ENCODE measurements at places on chromosomes 4 and X. TPM values are rescaled to one million over a fixed set of nuclear protein-coding genes. Genes with fewer than 3 reads are reported as not detected.
A peak's percentile ranks its signal among the peaks of the same experiment; 100 is the strongest.

DNA sequence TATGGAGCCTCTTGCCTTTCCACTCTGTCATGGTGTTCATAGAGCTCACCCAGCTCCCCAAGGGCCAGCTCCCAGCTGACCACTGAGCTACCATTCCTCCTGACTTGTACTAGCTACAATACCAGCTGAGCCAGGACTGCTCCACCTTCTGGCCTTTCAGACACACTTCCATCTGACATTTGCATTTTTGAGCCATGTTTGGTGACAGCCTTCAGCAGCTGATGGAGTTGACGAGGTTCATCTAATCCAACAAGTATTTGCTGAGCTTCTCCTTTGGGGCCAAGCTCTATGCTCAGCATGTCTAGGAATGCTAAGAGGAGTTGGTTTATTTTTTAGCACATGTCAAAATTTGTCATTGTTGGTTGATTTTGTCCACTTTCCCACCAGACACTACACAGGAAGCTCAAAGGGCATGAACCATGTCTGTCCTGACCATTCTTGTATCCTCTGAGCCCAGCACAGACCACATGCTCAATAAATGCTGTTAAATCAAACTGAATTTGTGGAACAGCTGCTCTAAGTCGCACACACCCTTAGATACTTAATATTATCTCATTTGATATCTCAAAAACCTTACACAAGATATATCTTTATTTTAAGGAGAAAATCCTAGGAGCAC is 142.6 kb upstream of the PPARGC1A start:
- H3K27ac ChIP-seq, result no peak overlapping the region
- H3K4me1 ChIP-seq, result no peaks in the 10 kb centered on the region
- H3K36me3 ChIP-seq, result no peaks in the 10 kb centered on the region
- H3K4me3 ChIP-seq, result no peak overlapping the region
- no peak for DNase-seq

DNA sequence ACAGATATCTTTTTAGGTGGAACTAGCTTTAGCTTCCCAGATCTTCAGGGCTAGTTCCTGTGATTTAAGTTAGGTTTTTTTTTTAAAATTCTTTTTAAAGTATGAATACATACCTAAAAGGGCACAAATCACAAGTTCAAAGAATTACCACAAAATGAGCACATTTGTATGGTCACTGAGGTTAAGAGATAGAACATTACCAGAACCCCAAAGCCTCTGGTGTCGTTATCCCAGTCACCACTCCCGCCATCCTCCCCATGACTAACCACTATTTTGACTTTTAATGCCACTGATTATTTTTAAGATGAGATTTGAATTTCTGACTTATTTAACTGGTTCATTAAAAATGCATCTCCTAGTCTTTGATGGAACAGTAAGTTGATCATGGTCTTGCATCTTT is 5.4 kb downstream of the PGK1 start:
- H3K4me3 ChIP-seq, result peak overlapping the region; percentile 98
- H3K27ac ChIP-seq, result peak overlapping the region; percentile 63
- peaks cover 78% of the 10 kb centered on the region for H3K36me3 ChIP-seq
- peaks cover 47% of the 10 kb centered on the region for H3K4me1 ChIP-seq
- no peak for DNase-seq

GRCh38 chr4:108794136-108794535 is 31.3 kb upstream of the ETNPPL start:
- H3K4me3 ChIP-seq, result no peak overlapping the region
- no peaks in the 10 kb centered on the region for H3K36me3 ChIP-seq
- no peaks in the 10 kb centered on the region for H3K27me3 ChIP-seq
- H3K4me1 ChIP-seq, result no peaks in the 10 kb centered on the region
- H3K27ac ChIP-seq, result no peak overlapping the region

DNA sequence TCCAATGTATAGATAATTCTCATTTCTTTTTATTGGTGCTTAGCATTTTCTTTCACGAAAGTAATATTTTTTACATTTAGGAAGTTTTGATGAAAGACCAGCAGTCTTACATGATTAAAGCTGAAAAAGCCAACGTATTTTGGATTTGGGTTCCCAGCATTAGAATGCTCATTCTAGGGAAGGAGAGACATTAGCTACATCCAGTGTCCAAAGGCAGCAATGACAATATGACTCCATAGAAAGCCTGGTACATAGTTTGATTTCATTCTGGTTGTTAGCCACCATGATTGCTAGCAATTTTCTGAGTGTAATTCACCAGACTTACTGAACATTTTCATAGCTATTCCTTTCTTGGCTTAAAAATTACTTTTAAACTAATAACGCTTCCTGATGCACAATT is 1397.5 kb downstream of the PCDH7 start:
- no peaks in the 10 kb centered on the region for H3K27me3 ChIP-seq
- H3K4me3 ChIP-seq, result no peak overlapping the region
- DNase-seq, result no peak

GRCh38 chrX:106716004-106716403 is 10.5 kb upstream of the RNF128 start:
- no peaks in the 10 kb centered on the region for H3K4me1 ChIP-seq
- no peaks in the 10 kb centered on the region for H3K36me3 ChIP-seq
- no peak overlapping the region for H3K4me3 ChIP-seq
- DNase-seq, result no peak
- H3K27ac ChIP-seq, result no peak overlapping the region
- peaks cover 2% of the 10 kb centered on the region for H3K27me3 ChIP-seq

- no peaks in the 10 kb centered on the region for H3K36me3 ChIP-seq
- H3K27ac ChIP-seq, result no peak overlapping the region
- no peak for DNase-seq
- H3K4me3 ChIP-seq, result no peak overlapping the region
Observed at GRCh38 chr4:44221407-44221806, 227.2 kb downstream of the KCTD8 start.

DNA sequence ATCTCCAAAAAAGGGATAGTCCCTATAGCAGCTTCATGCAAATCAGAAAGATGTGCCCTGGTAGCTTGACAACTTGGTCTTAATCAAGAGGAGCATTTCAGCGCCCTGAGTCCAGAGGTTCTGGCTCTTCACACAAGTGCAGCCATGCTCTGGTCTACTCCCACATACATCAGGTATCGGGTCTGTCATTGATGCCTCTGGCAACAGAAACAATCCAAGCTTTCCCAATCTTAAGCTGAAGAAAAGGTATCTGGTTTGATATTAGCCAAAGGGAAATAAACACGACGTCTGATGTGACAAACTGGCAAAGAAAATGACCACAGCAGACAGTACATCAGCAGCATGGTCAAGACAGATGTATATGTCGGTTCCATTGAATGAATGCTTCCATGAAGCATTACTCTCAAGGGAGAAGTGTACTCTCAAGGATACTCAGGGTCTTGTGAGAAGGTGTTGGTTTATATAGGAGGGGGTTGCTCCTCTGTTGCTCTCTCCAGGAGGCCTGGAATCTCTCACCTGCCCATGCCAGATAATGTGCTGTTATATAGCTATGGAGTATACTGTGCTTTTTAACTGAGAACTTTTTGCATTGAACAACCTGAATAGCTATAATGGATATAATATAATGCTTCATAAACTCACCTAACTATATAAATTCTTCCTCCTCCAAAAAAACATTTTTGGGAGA is 879.6 kb upstream of the PCDH10 start:
- H3K27ac ChIP-seq, result no peak overlapping the region
- H3K27me3 ChIP-seq, result no peaks in the 10 kb centered on the region
- no peak overlapping the region for H3K4me3 ChIP-seq

GRCh38 chr4:144347121-144347520 is 206.6 kb upstream of the GYPA start:
- no peaks in the 10 kb centered on the region for H3K36me3 ChIP-seq
- H3K4me3 ChIP-seq, result no peak overlapping the region
- DNase-seq, result no peak
- no peak overlapping the region for H3K27ac ChIP-seq
- no peaks in the 10 kb centered on the region for H3K4me1 ChIP-seq
- H3K27me3 ChIP-seq, result no peaks in the 10 kb centered on the region

- H3K4me1 ChIP-seq, result no peaks in the 10 kb centered on the region
- no peak for DNase-seq
- no peak overlapping the region for H3K4me3 ChIP-seq
Observed at GRCh38 chr4:68183417-68183816, 53.7 kb upstream of the TMPRSS11F start.

GRCh38 chr4:68599150-68599549 is 23.0 kb upstream of the UGT2B17 start:
- H3K4me3 ChIP-seq, result no peak overlapping the region
- H3K27me3 ChIP-seq, result no peaks in the 10 kb centered on the region
- no peak overlapping the region for H3K27ac ChIP-seq
- no peaks in the 10 kb centered on the region for H3K4me1 ChIP-seq

GRCh38 chr4:169768385-169768784 is 10.6 kb upstream of the HPF1 start:
- DNase-seq, result no peak
- peaks cover 2% of the 10 kb centered on the region for H3K27me3 ChIP-seq
- H3K36me3 ChIP-seq, result no peaks in the 10 kb centered on the region
- no peak overlapping the region for H3K27ac ChIP-seq
- H3K4me3 ChIP-seq, result no peak overlapping the region

GRCh38 chr4:100581337-100581736 is 63.5 kb upstream of the EMCN start:
- peak; percentile 8 for DNase-seq
- peaks cover 2% of the 10 kb centered on the region for H3K27me3 ChIP-seq
- H3K4me3 ChIP-seq, result no peak overlapping the region
- H3K27ac ChIP-seq, result no peak overlapping the region
- H3K4me1 ChIP-seq, result no peaks in the 10 kb centered on the region
- no peaks in the 10 kb centered on the region for H3K36me3 ChIP-seq

- H3K27ac ChIP-seq, result no peak overlapping the region
- no peak for DNase-seq
- H3K27me3 ChIP-seq, result no peaks in the 10 kb centered on the region
- no peaks in the 10 kb centered on the region for H3K4me1 ChIP-seq
- H3K36me3 ChIP-seq, result peaks cover 8% of the 10 kb centered on the region
- H3K4me3 ChIP-seq, result no peak overlapping the region
Observed at GRCh38 chrX:150761176-150761818, 68.1 kb downstream of the MTMR1 start.

GRCh38 chr4:37946503-37947179 is 13.6 kb upstream of the PTTG2 start:
- DNase-seq, result no peak
- no peak overlapping the region for H3K4me3 ChIP-seq
- H3K27ac ChIP-seq, result no peak overlapping the region
- H3K4me1 ChIP-seq, result peaks cover 17% of the 10 kb centered on the region
- H3K27me3 ChIP-seq, result no peaks in the 10 kb centered on the region

- H3K4me1 ChIP-seq, result no peaks in the 10 kb centered on the region
- no peak for DNase-seq
- no peaks in the 10 kb centered on the region for H3K27me3 ChIP-seq
- no peaks in the 10 kb centered on the region for H3K36me3 ChIP-seq
Observed at GRCh38 chrX:4670606-4671005, 957.2 kb upstream of the PRKX start.

- no peak for DNase-seq
- H3K27ac ChIP-seq, result no peak overlapping the region
- H3K4me3 ChIP-seq, result no peak overlapping the region
- H3K4me1 ChIP-seq, result no peaks in the 10 kb centered on the region
Observed at GRCh38 chr4:147198411-147199051, 252.9 kb upstream of the TTC29 start.

GRCh38 chr4:26034849-26035248 is 120.8 kb downstream of the SMIM20 start:
- peak; percentile 52 for DNase-seq
- no peaks in the 10 kb centered on the region for H3K36me3 ChIP-seq
- no peak overlapping the region for H3K4me3 ChIP-seq
- peaks cover 14% of the 10 kb centered on the region for H3K27me3 ChIP-seq

DNA sequence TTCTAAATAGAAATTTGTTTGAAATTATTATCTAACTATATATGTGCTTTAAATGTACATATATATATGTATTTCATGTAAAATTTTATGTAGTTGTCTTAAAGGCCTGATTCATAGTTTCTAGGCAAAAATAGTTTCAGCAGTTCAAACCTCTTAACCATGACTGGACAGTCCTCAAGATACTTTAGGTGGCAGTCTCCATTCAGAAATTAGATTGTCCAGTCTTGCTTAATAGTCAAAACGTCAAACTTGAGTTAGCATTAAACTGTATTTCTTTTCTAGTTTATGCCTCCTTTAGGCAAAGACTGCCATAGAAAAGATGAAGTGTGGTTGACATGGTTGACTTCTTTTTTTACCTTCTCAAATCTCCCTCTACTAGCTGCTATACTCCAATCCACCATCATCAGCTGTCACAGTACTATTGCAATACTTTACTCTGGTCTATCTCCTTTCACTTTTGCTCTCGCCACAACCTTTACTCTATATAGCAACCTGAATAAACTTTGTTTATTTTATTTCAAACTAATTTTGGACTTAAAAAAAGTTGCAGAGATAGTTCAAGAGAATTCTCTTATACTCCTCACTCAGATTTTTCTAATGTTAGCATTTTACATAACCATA is 395.6 kb upstream of the DIPK2B start:
- no peaks in the 10 kb centered on the region for H3K36me3 ChIP-seq
- DNase-seq, result no peak
- no peaks in the 10 kb centered on the region for H3K4me1 ChIP-seq
- H3K4me3 ChIP-seq, result no peak overlapping the region
- no peaks in the 10 kb centered on the region for H3K27me3 ChIP-seq

- H3K36me3 ChIP-seq, result no peaks in the 10 kb centered on the region
- no peak overlapping the region for H3K27ac ChIP-seq
- H3K27me3 ChIP-seq, result no peaks in the 10 kb centered on the region
- H3K4me1 ChIP-seq, result no peaks in the 10 kb centered on the region
- peak; percentile 6 for DNase-seq
Observed at GRCh38 chrX:147803948-147804347, 107.8 kb upstream of the FMR1 start.

DNA sequence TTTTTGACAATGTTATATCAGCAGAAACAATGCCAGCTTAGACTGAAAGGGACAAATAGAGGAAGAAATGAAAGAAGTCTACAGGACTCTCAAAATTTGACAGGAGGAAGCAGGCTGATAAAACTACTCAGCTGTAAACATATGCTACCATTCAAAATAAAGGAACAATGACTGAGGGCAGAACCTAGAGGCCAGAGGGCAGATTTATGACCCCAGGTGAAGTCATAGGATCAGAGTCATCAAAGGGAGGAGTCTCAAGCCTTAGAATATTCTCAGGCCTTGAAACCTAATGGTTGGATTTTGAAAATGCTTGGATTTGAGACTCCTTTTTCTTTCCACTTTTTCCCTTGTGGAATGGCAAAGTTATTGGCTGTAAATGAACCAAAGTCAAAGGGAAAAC is 17.0 kb upstream of the SYTL5 start:
- no peaks in the 10 kb centered on the region for H3K36me3 ChIP-seq
- H3K27me3 ChIP-seq, result no peaks in the 10 kb centered on the region
- no peak overlapping the region for H3K27ac ChIP-seq
- H3K4me3 ChIP-seq, result no peak overlapping the region
- H3K4me1 ChIP-seq, result no peaks in the 10 kb centered on the region

- H3K4me1 ChIP-seq, result peaks cover 57% of the 10 kb centered on the region
- H3K36me3 ChIP-seq, result peaks cover 16% of the 10 kb centered on the region
- no peaks in the 10 kb centered on the region for H3K27me3 ChIP-seq
Observed at GRCh38 chrX:109707319-109707718, 25.7 kb downstream of the ACSL4 start.

The TMEM35A gene
- total RNA-seq, result not detected

The CT83 gene
- total RNA-seq, result not detected

The ASMT gene
- total RNA-seq, result 0.82 TPM

The MAGEA6 gene
- total RNA-seq, result not detected

The GPR119 gene
- total RNA-seq, result not detected

The MAMLD1 gene
- total RNA-seq, result 1.6 TPM

The TMEM150C gene
- not detected for total RNA-seq

The GASK1B gene
- total RNA-seq, result not detected

Measured in activated CD4-positive, alpha-beta T cell treated with anti-CD3 and anti-CD28 coated beads for 36 hours (primary cell).